ENCODE measurements at places on chromosomes 12 and 14.

- DNase-seq = no peak
Observed at GRCh38 chr14:53621433-53621832, 335.2 kb downstream of the BMP4 start.

GRCh38 chr12:28872654-28873268, 276.3 kb upstream of the FAR2 start:
- no peak for DNase-seq

DNA sequence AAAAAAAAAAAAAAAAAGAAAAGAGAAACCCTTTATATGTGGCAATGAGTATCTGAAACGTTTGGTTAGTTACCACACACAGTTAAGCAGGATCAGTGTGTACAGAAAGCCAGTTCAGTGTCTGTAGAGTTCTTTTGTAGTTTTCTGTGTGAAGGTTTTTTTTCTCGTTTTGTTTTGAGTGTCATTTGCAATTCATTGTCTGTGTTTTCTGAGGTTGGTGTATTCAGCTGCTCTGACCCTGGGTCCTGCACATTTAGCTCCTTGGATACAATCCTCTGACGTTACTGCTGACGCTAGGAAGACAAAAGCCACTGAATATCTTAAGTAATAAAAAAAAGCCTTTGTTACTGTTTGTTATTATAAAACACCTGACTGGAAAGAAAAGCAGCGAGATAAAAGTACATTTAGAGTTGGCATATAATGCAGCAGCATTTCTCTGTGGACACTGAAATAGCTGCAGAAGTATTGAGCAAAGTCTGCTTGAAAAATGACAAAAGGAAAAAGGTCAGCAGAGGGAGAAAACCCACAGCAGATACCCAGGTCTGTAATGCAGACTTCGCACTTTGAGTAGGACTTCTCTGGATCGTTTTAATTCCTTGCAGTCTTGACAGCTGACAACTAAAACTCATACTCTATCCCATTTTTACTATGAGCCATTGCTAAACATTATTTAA, 89.0 kb downstream of the POLR3B start:
- DNase-seq = no peak

GRCh38 chr12:20376984-20377383, 8.6 kb downstream of the PDE3A start:
- DNase-seq = no peak

GRCh38 chr14:103067231-103067954, 10.0 kb upstream of the CDC42BPB start:
- no peak for DNase-seq

GRCh38 chr12:89770391-89770790, 61.8 kb upstream of the ATP2B1 start:
- DNase-seq = no peak

GRCh38 chr12:14961466-14962152, at the start of gene ARHGDIB:
Gene ARHGDIB (minus strand): TSS chr12:14961601. CDS start chr12:14950712, 10,889 bp downstream.
- DNase-seq = peak; percentile 83

DNA sequence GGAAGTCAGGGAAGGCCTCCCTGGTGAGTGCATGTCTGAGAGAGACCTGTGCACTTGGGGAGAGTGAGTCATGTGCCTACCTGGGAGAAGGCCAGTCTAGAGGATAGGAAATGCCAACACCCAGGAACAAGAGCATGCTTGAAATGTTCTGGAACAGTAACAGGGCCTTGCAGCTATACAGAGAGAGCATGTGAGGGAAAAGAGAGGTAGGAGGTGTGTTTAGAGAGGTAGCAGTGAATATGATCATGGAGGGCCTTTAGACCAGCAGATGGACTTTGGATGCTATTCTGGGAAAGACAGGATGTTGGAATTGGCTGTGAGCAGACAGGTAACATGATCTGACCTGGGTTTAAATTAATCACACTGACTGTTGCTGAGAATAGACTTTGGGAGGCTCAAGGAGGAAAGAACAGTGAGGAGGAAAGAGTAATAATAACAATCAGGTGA, 1143.6 kb downstream of the FLRT2 start:
- DNase-seq = no peak

- DNase-seq = no peak
Observed at GRCh38 chr14:31286456-31287293, 79.1 kb upstream of the HECTD1 start.

DNA sequence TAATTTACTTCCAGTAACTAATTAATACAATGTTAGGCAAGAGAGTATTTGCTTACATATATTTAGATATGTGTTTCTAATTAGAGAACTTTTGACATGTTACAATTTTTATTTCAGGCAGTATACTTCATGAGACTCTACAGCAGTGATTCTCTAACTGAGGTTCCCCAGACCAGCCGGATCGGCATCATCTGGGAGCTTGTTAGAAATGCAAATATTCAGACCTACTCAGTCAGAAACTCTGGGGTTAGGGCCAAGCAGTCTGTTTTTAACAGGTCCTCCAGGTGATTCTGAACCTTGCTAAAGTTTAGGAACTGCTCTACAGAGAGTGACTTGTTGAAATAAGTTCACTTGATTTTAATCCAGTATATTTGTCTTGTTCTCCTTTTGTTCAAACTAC, 46.5 kb downstream of the ARID2 start:
- DNase-seq = no peak

- DNase-seq = no peak
Observed at GRCh38 chr12:128817111-128818015, 6.4 kb downstream of the SLC15A4 start.

- no peak for DNase-seq
Observed at GRCh38 chr14:102047808-102048540, 38.9 kb downstream of the HSP90AA1 start.

- DNase-seq = no peak
Observed at GRCh38 chr14:30223385-30223785, 295.7 kb upstream of the PRKD1 start.

DNA sequence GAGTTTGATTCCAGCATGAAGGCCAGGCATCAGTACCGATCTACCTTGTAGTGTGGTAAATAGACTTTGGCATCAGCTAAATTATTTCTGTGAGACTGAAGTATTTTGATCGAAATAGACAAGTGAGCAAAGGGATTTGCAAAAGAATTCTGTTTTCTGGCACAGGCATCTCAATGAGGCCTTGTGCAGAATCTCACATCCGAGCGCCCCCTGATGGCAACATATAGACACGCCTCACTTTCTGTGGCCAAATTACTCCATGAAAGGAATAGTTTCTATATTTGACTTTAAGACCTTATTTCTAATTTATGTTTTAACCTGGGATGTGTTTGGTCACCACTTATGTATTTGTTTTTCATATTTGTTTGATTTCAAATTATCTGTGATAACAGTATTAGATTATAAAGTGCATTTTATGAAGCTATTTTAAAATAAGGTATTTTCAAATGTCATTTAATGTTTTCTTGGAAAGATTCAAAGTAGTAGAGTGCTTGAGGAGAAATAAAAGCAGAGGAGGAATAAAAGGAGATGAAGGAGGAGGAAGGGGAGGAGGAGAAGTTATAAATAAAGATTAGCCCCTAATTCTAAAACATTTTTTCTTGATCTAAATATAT, 731.9 kb downstream of the NRXN3 start:
- DNase-seq = no peak

DNA sequence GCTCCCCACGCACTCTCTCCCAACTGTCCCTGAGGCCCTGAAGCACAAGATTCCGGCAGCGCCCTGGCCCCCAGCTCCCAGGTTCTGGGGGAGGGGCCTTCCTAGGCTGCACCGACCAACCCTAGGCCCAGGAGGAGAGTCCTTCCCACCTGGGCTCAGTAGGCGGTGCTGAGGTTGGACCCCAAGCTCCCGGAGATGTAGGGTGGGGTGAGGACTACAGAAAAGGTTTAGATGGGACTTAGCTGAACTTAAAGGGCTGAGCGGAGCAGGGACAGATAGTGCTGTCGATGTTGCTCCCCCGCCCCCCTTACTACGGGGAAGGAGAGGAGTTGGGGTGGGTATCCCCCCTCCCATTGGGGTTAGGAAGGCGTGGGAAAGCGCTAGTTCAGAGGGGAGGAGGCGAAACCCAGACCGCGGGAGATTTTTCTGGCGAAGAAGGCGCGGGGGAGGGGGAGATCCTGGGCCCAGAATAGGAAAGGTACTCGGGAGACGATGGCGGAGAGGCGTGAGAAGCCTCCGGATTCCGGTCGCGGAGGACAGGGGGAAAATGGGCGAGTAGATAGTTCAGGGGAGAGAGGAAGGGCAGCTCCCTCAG, 4.2 kb upstream of the BAZ2A start:
- no peak for DNase-seq

DNA sequence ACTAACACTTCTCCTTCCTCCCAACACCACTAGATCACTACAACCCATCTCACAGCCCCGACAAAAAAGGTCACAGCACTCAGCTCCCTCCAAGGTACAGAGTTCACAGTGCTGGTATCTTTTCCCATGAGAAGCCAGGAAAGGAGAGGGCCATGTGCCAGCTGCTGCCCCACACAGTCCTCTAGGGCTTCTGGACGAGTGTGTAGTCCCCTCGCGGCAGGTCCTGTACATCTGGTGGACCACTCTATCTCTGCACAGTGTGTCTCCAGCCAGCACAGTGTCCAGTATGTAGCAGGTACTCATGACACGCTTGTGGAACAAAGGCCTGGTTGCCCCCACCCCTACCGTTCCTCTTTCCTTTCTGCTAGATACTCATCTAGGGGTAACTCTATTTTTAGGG, 134.4 kb upstream of the FOXN3 start:
- DNase-seq = no peak

DNA sequence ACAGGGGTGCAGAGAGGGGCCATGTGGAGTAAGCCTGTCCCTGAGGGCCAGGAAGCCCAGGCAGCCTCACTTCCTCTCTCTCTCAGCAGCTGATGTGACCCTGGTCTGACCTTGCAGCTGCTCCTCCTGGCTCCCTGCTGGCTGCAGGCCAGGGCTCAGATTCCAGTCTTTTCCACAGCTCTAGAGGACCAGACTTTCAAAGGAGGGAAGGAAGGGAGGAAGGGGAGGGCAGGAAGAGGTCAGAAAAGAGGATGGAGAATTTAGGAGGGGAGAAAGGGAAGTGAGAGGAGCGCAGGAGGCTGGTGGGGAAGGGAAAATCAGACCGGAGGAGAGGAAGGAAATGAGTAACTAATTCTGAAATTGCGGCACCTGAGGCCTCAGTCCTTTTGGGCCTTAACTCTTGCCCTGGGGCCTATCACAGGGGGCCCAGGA, 40.9 kb upstream of the VASH1 start:
- DNase-seq = no peak

DNA sequence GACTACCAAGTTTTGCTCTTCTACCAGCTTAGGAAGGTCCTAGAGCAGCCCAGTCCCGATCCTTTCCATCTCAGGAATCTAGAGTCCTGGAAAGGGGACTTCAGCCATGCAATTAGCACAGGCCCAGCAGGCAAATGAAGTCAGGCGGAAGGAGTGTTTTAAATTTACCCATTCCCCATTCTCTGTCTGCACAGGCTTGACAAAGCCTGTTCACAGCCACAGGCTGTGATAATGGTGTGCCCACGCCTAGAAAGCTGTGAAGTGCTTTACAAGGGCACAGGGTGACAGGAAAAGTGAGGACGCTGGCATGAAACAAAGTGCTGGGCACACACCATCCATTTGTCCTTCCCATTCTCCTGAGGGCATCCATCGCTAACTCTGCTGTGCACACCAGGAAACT, 79.0 kb downstream of the PITPNM2 start:
- DNase-seq = no peak

GRCh38 chr14:100673085-100673806, 53.4 kb upstream of the DLK1 start:
- no peak for DNase-seq

GRCh38 chr12:102033991-102034745, 27.6 kb downstream of the WASHC3 start:
- DNase-seq = no peak

DNA sequence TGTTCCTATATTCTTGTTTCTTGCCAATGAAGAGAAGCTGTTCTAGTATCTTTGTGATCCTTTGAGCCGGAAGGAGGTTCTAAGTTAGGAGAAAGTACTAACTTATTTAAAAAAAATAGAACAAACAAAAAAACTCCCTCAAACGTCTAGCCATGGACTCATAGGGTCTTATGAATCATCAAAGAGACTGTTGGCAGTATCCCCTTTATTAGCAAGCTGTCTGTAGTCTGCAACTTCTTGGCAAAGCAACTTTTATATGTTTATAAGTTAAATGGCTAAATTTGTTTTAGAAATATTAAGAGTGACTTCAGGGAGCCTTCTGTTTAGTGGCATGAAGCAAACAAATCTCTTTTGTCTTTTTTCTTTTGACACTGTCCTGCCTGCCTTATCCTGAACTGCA, 291.9 kb downstream of the FUT8 start:
- DNase-seq = no peak

GRCh38 chr12:132359551-132359950, 30.2 kb upstream of the GALNT9 start:
- DNase-seq = no peak

DNA sequence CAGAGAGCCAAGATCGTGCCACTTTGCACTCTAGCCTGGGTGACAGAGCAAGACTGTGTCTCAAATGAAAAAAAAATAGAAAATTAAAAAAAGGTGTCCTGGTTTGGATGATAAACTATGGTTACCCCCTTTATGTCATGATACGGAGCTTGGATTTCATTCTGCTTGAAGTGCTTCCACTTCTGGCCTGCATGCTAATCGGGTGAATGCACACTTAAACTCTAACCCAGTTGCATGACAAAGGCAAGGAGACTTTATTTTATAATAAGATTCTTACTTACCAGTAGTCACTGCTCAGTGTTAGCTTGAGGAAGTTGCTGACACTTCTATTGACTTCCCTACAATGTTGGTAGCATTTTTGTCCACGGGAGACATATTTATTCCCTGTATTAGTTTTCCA, 24.3 kb downstream of the CFAP54 start:
- no peak for DNase-seq

- DNase-seq = no peak
Observed at GRCh38 chr12:129393357-129393937, 510.4 kb downstream of the TMEM132D start.
